ENCODE measurements at places on chromosomes 13 and 19. TPM values are rescaled to one million over a fixed set of nuclear protein-coding genes. Genes with fewer than 3 reads are reported as not detected.

PLK5 gene
- total RNA-seq, result not detected

SHISA7 gene
- not detected for total RNA-seq

OSCAR gene
- 0.35 TPM for total RNA-seq

KLC3 gene
- total RNA-seq, result not detected

SIGLEC14 gene
- total RNA-seq, result 0.35 TPM

ZNF446 gene
- 5.9 TPM for total RNA-seq

CALR3 gene
- not detected for total RNA-seq

KCNN4 gene
- 97.6 TPM for total RNA-seq

ZBTB45 gene
- 16.1 TPM for total RNA-seq

PGLYRP1 gene
- not detected for total RNA-seq

GRCh38 chr13:39391761-39392160, 211.2 kb downstream of the LHFPL6 start:
- no peak overlapping the region for H3K27ac ChIP-seq
- no peak overlapping the region for H3K4me3 ChIP-seq
- no peak for DNase-seq
- no peaks in the 10 kb centered on the region for H3K36me3 ChIP-seq
- no peaks in the 10 kb centered on the region for H3K27me3 ChIP-seq

GRCh38 chr19:52535771-52536447, 8.4 kb downstream of the ZNF808 start:
- DNase-seq, result peak; percentile 92
- H3K27ac ChIP-seq, result peak overlapping the region; percentile 47
- peak overlapping the region; percentile 78 for H3K4me3 ChIP-seq
- no peaks in the 10 kb centered on the region for H3K27me3 ChIP-seq
- H3K4me1 ChIP-seq, result peaks cover 6% of the 10 kb centered on the region

- no peak overlapping the region for H3K27ac ChIP-seq
- DNase-seq, result no peak
- no peaks in the 10 kb centered on the region for H3K4me1 ChIP-seq
These were observed 34.0 kb upstream of the ZNF573 start for GRCh38 chr19:37813340-37813739.

DNA sequence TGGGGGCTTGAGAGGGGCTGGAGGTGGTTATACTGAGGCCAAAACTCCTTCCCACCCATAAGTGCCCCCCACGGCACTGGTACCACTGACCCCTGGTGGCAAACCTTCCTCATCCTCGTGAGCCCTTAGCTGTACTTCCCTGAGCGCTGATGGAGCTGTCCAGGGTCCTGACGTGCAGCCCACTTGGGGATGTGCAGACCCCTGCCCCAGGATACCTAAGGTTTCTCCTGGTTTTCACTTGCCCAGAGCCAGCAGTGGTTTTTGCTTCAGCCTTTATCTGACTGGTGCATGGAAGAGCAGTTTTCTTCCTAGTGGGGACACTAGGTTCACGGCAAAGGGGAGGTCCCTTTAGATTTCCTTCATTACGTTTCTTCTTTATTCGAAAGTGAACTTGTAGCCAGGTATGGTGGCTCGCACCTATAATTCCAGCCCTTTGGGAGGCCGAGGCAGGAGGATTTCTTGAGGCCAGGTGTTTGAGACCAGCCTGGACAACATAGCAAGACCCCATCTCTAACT, 28.7 kb upstream of the KCTD15 start:
- no peaks in the 10 kb centered on the region for H3K4me1 ChIP-seq
- DNase-seq, result no peak
- H3K4me3 ChIP-seq, result no peak overlapping the region
- no peaks in the 10 kb centered on the region for H3K27me3 ChIP-seq
- no peaks in the 10 kb centered on the region for H3K36me3 ChIP-seq

DNA sequence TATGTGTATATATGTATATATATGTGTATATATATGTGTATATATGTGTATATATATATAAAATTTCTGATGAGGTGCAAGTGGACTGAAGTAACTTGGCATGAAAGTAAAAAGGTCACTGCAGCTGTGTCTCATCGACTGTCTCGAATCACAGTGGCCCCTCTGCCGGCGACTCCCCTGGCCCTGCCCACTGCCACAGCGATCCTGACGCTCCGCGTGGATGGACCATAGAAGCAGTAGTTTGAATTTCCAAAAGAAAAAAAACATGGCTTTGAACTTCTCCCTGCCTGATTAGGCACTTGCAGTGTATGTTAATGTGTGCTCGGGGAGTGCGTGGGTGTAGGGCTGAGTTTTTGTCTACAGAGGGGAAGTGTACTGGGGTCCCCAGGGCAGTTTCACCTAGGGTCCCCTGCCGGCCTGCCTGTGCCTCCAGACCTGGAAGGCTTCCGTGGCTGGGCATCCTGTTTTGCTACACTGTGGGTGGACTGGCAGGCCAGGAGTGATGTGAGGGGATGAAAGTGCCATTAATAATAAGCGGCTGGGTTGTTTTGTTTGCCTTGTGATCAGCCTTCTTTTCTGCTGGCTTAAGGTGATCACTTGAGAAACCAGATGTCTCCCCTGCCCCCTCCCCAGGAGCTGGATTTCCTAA, 10.8 kb downstream of the ZIC5 start:
- peaks cover 77% of the 10 kb centered on the region for H3K27me3 ChIP-seq
- no peak for DNase-seq
- H3K4me3 ChIP-seq, result no peak overlapping the region
- H3K27ac ChIP-seq, result no peak overlapping the region
- H3K4me1 ChIP-seq, result peaks cover 36% of the 10 kb centered on the region

DNA sequence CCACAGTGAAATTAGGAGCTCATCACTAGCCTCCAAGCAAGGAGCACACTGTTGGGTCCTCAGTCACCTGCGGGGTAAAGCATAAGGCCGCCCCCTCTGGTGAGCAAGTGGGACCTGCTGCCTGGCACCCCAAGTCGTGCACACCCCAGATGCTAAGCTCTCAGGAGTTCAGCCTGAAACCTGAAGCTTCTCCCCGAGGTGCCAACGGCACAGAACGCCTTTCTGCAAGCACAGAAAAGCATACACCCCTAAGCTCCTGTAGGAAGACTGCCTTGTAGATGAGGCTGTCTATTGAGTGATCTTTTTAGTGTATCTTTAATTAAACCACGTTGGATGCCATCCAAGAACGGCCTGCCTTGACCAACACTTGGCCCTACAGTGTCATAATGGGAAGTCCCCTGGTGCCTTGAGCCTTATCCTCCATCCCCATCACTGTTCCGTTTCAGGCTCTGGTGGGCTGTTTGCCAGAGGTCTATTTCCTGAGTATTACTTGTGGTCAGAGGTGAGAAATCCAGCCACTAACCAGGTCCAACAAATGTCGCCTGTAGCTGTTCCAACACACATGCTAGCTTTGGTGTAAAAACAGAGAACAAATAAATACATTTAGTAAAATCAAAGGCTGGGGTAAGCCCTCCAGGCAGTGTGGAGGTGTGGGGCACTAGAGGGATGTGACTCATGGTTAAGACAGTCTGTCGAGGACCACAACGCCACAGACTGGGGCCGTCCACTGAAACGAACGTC, 44.8 kb downstream of the C13orf42 start:
- no peak overlapping the region for H3K27ac ChIP-seq
- H3K27me3 ChIP-seq, result no peaks in the 10 kb centered on the region
- H3K4me1 ChIP-seq, result no peaks in the 10 kb centered on the region
- H3K4me3 ChIP-seq, result no peak overlapping the region
- no peaks in the 10 kb centered on the region for H3K36me3 ChIP-seq
- DNase-seq, result no peak

DNA sequence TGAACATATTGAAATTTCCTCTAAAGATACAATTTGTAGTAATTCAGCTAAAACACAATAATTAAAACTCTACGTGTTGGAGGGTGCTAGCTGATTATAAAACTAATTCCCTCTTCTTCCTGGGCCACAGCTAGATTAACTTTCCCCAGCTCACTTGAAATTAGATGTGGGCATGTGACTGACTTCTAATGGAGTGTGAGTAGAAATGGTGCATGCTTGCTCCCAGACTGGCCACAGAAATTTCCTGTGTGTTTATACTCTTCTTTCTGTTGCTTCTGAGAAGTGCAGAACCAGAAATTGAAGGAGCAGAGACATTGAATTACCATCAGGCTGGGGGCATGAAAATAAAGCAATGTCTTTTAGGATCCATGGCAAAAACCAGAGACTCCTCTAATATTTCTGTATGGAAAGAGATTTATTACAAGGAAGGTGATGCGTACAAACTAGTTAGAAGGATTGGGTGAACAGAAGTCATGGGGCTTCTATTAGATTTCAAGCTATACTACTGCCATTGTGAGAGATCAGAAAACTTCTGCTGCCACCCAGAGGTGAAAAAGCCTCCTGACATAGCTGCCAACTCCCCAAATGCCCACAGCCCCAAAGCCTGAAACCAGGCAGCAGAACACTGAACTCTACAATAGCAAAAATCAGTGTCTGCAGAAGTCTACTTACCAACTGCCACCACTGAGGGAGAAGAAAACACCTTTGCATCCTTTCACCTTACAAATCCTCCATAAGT, 379.2 kb upstream of the MIR17HG start:
- no peaks in the 10 kb centered on the region for H3K27me3 ChIP-seq
- no peak overlapping the region for H3K27ac ChIP-seq
- no peak overlapping the region for H3K4me3 ChIP-seq

DNA sequence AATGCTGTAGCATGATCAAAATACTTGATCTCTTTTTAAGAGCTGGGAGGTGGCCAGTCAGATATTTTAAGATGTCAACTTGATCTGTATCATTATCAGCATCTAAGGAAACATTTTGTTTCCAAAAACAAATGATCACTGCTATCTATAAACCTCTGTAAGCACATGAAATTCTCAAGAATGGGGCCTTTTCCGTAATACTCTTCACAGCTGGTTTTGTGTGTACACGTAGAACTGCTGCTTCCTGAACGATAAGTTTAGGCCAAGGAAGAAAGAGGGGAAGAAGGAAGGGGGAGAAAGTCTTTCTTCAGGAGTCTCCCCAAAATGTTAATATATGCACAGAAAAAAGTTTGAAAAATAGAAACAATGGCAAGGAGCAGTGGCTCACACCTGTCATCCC, 25.7 kb downstream of the ARL11 start:
- H3K4me3 ChIP-seq, result no peak overlapping the region
- H3K4me1 ChIP-seq, result no peaks in the 10 kb centered on the region
- H3K36me3 ChIP-seq, result no peaks in the 10 kb centered on the region

DNA sequence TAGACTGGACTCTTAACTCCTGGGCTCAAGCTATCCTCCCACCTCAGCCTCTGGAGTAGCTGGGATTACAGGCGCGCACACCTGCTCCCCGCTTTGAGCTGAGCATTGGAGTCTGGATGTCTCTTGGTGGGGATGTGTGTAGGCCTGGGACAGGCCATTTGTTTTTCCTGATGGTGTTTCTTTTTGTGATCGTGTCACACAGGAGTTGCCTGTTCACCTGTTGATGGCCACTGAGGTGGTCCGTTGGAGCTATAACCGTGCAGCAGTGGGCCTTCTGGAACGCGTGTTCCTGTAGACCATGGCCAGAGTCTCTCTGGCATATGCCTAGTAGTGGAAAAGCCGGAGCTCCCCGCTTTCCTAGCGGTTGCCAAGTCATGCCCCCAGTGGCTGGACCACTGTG, 3.5 kb downstream of the PAK4 start:
- H3K4me1 ChIP-seq, result peaks cover 3% of the 10 kb centered on the region
- no peak for DNase-seq
- no peaks in the 10 kb centered on the region for H3K36me3 ChIP-seq
- H3K27ac ChIP-seq, result no peak overlapping the region
- no peak overlapping the region for H3K4me3 ChIP-seq

- no peaks in the 10 kb centered on the region for H3K27me3 ChIP-seq
- H3K27ac ChIP-seq, result no peak overlapping the region
- no peak for DNase-seq
- peaks cover 8% of the 10 kb centered on the region for H3K36me3 ChIP-seq
These were observed 19.3 kb downstream of the PLD3 start for GRCh38 chr19:40367577-40368434.

- H3K27me3 ChIP-seq, result peaks cover 23% of the 10 kb centered on the region
- no peak overlapping the region for H3K27ac ChIP-seq
- peaks cover 33% of the 10 kb centered on the region for H3K4me1 ChIP-seq
- peak; percentile 88 for DNase-seq
- H3K36me3 ChIP-seq, result peaks cover 11% of the 10 kb centered on the region
- peak overlapping the region; percentile 47 for H3K4me3 ChIP-seq
These were observed 2.8 kb downstream of the PTGER1 start for GRCh38 chr19:14472202-14472938.

- no peaks in the 10 kb centered on the region for H3K4me1 ChIP-seq
- no peak overlapping the region for H3K4me3 ChIP-seq
- H3K27ac ChIP-seq, result no peak overlapping the region
These were observed 318.2 kb downstream of the MYO16 start for GRCh38 chr13:108947551-108948030.

- H3K4me1 ChIP-seq, result peaks cover 13% of the 10 kb centered on the region
- no peak for DNase-seq
- peak overlapping the region; percentile 84 for H3K27ac ChIP-seq
- peak overlapping the region; percentile 95 for H3K4me3 ChIP-seq
- no peaks in the 10 kb centered on the region for H3K27me3 ChIP-seq
These were observed 391 bp downstream of the ZNF761 start for GRCh38 chr19:53432088-53432661.

DNA sequence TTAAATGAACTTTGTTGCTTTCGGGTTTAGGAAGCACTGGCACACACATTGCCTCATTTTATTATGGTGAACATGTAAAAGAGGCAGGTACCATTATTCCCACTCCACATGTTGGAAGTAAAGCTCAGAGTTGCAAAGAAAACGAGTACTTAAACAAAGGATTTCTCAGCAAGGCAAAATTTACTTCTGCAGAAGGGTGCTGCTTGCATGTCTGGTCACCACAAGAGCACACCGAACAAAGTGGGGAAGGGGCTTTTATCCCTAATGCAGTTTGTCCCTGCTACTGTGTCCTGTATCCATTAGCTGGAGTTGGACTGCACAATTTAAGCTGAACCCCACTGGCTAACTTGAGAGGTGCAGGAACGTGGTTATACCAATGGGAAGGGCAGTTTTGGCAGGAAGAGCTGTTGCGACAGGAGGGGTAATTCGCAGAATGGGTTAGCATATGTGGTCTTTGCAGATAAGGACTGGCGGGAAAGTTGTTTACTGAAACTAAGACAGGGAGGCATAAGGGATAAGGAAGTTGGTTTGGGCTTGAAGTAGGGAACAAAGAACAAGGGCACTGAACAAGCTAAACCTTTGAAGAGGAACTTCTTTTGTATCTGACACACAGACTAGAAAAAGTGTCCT, 545.5 kb downstream of the UQCRFS1 start:
- no peak overlapping the region for H3K4me3 ChIP-seq
- no peaks in the 10 kb centered on the region for H3K36me3 ChIP-seq
- H3K27me3 ChIP-seq, result no peaks in the 10 kb centered on the region
- no peaks in the 10 kb centered on the region for H3K4me1 ChIP-seq
- DNase-seq, result no peak

DNA sequence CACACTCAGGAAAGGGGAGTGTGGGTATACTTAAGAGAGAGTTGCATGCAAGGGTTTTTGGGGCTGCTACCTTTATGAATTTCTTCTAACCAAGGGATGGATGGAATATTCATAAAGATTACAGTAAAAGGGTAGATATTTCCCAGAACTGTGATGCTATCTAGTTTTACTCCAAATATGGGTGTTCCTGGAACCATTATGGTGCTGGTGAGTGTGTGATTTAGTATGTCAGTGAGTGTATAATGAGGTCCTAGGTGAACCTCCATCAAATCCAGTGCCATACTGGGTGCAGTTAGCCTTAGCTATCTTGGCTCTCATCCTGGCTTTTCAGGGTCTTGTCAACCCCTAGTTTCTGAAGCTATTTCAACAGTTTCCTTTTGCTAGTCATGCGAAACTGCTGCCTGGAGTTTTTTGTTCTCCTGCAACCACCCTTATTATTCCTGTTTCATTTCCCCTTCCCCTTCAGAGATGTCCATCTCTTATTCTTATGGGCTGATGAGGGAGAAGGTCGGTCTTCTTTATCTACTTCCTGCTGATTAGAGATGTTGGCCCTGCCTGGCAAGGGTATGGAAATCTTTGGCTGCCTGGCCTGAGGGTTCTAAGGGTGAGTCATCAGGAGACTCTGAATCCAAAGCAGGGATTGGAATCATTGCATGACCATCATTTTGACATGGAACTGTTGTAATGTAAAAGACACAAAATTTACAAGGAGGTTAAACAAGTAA, 202.3 kb downstream of the NBEA start:
- H3K36me3 ChIP-seq, result no peaks in the 10 kb centered on the region
- no peak for DNase-seq
- no peak overlapping the region for H3K27ac ChIP-seq
